ENCODE measurements at places on chromosomes 1 and 21. TPM values are rescaled to one million over a fixed set of nuclear protein-coding genes. Genes with fewer than 3 reads are reported as not detected.

Gene CHIA
- total RNA-seq, result not detected

DNA sequence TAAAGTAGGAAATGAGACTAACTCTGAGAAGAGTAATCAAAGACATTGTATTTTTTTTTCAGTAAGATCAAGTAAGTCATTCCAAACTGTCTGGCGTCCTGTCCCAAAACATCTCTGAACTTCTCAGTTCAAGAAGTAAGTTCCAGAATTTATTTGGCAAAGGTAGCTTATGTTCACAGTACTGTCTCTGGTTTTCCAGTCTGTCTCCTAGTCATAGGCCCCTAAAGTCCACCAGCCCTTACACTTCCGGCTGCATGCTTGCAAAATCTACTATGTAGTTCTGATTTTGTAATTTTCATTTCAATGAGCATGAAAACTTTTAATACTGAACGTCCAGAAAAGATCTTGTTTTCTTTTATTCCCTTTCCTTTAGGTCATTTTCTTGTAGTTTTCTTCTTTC lies 61.4 kb upstream of the S1PR1 start:
- DNase-seq, result no peak

GRCh38 chr1:24164004-24164403 lies 21.1 kb upstream of the IL22RA1 start:
- DNase-seq, result no peak

Gene HNRNPR
- total RNA-seq, result 169 TPM
